ENCODE measurements at places on chromosomes 5 and 9.

- DNase-seq = no peak
Measured at GRCh38 chr9:10134266-10134665, 478.5 kb downstream of the PTPRD start.

- DNase-seq = no peak
Measured at GRCh38 chr5:138980441-138980840, 105.3 kb upstream of the LRRTM2 start.

DNA sequence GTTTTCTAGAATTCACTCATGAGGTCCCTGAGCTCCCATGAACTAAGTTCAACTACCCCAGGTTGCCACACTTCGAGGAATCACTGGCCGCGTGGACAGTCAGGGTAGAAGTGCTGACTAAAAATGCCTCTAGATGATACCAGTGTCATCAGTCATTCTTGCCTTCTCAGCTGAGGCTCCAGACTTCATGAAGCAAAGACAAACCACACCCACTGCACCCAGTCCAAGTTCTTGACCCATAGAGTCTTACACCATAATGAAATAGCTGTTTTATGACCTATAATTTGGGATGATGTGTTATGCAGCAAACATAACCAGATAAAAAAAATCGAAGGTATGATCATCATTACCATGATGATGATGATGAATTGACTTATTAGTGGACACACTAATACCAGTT is 632.9 kb upstream of the TLE4 start:
- DNase-seq = no peak

DNA sequence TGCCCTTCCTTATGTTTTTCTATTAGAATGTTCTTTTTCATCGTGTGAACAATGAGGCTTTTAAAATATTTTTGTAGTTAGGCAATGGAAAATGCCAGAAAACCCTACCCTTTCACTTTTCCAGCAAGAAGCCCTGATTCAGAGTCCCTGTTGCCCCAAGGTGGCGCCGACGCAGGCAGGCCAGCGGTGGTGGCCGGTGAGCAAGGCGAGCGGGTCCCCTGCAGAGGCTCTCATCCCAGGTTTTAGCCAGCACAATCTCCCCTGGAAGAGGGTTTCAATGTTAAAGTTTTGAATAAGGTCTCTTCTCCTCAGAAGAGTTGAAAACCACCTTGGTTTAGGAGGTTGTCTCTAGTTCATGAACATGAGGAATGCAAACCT is 40.8 kb upstream of the CKMT2 start:
- DNase-seq = no peak

- DNase-seq = no peak
Measured at GRCh38 chr9:108776920-108777639, 78.7 kb downstream of the ACTL7B start.

DNA sequence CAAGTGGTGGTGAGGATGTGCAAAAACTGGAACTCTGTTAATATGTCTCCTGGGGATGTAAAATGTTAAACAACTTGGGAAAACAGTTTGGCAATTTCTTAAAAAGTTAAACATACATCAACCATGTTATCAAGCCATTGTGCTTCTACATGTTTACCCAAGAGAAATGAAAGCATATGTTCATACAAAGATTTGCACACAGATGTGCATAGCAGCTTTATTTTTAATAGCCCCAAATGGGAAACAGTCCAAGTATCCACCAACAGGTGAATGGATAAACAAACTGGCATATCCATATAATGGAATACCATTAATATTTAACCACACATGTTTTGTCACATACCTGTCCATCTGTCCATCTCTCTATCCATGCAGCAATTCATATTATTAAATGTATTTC is 6.2 kb downstream of the VPS13A start:
- DNase-seq = no peak
